ENCODE measurements at places on chromosomes 3 and 15. TPM values are rescaled to one million over a fixed set of nuclear protein-coding genes. Genes with fewer than 3 reads are reported as not detected.
A peak's percentile ranks its signal among the peaks of the same experiment; 100 is the strongest.

Gene STRA6
- not detected for total RNA-seq

Gene CD200
- total RNA-seq = 2.5 TPM

Gene FMN1
- total RNA-seq = 5.1 TPM

Gene KIF15
- total RNA-seq = 2.4 TPM

Gene SCN11A
- total RNA-seq = not detected

Gene ZDHHC23
- total RNA-seq = 1.7 TPM

Gene NXPE3
- total RNA-seq = 12.5 TPM

Gene CLDN16
- total RNA-seq = not detected

Gene ZWILCH
- 2.2 TPM for total RNA-seq

- no peak for ATAC-seq
These were observed 11.8 kb downstream of the OXSR1 start for GRCh38 chr3:38177181-38177580.

- ATAC-seq = no peak
These were observed 88.0 kb downstream of the AAGAB start for GRCh38 chr15:67166280-67167009.

DNA sequence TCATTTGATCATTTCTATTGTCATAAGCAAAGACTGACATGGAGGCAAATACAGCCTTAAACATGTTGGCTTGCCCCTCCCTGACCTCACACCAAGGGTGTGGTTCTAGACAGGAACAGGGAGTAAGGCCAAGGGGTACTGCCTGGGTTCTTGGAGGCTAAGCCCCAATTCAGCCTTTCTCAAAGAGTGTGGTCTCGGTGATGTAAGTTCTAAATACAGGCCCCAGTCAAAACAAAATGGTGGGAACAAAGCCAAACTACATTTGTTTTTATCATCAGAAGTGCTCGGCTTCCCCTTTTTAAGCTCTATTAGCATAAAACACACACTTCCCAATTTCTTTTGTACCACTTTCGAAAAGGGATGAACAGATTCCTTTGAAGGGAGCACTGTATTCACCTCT, 129.5 kb downstream of the ATP8B4 start:
- ATAC-seq = peak; percentile 74

GRCh38 chr15:99522288-99522687, 43.5 kb upstream of the MEF2A start:
- no peak for ATAC-seq

GRCh38 chr3:47870156-47870555, 67.2 kb downstream of the DHX30 start:
- no peak for ATAC-seq

- ATAC-seq = no peak
These were observed 58.8 kb downstream of the IL16 start for GRCh38 chr15:81255315-81255957.

DNA sequence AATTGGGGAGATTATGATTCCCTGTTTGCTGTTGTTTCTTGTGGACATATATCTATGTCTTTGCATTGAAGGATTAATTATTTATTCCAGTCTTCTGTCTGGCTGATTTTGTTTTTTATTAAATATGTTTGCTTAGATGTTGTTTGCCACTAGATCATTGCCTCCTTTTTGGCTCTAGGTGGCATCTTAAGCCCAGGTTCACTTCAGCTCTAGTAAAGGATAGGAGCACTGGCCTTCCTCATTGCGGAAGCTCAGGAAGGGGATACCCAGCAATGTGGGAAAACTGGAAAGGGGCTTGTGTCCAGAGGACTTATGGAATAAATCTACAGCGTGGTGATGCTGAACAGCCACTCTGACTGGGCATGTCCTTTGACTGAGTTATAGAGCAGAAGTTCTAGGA, 821.6 kb downstream of the PDCD6IP start:
- ATAC-seq = no peak

DNA sequence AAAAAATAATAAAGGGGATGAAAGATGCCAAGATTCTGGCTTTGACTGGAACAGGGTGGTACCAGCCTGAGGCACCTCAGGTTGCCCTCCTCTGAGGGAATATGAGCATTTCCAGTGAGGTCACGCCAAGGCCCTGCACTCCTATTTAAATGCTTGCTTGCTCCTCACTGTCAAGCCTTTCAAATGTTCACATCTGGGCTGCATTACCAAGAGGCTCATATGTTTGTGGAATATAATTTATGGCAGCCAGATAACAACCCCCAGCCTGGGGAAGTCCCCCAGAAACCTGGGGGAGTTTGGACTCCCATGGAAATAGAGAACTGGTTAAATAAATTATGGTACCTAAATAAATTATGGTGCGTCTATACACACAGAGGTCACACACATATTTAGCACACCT, 88.4 kb downstream of the FRMD4B start:
- ATAC-seq = no peak

DNA sequence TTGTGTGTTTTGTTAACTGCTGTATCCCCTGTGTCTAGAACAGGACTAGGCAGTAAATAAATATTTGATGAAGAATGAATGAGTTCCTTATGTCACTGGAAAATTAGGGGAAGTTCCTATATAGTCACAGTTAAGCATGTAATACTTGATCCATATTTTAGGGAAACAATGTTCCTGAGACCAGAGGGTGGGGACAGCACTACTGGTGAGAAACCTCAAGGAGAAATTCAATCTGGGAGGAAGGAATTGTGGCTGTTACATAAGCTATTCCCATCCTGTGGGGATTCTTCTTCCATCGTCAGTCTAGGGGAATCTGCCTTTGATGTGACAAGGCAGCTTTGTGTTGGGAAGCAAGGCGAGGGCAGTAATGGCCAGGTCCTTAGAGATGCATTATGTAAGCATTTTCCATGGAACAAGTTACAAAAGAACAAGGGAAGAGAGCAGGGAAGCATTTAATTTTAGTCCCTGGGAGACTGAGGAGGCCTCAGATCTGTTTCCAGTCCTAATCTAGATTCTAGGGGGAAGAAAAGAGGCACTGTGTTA, 219.3 kb upstream of the TTC14 start:
- ATAC-seq = no peak

Measured in gastroesophageal sphincter (tissue), 4 donors.